ENCODE measurements at places on chromosomes 13 and 19. TPM values are rescaled to one million over a fixed set of nuclear protein-coding genes. Genes with fewer than 3 reads are reported as not detected.

- DNase-seq = no peak
Measured at GRCh38 chr13:110006304-110006703, 219.9 kb upstream of the IRS2 start.

DNA sequence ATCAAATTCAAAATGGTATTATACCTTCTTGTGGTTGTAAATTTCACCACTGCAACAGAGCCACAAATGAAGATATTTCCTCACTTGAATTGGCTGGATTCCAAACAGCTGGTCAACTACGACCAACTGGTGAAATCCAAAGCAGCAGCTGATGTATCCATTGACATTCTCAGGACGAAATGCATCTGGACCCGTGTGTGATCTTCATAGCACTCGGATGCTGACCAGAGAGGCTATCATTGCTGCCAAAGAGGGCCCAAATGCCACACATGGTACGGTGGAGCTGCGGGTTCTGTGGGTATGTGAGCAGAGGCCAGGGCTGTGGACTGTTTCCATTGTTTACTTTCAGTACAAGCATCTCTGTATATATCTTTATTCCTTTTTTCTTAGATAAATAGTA, 25.6 kb upstream of the PCCA start:
- no peak for DNase-seq

GRCh38 chr19:1570836-1571235, 2.7 kb upstream of the MEX3D start:
- DNase-seq = no peak

DNA sequence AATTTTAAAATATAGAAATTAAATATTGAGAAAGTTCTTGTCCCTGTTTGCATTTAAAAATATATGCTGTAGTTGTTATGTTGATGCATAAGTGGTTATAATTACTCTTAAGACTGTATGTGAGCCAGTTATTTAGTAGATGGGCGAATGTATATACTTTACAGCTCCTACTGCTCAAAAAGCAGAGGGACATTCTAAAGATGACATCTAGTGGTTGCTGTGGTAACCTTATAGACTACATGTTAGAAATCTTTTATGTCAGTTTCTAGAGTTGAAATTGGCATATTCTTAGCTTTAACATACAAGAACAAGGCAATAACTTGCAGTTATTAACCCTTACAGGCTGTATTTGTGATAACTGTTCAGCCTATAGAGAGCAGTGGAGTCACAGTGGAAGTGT, 160.5 kb downstream of the OLFM4 start:
- no peak for DNase-seq

MEDAG gene
- 4.7 TPM for total RNA-seq

DNA sequence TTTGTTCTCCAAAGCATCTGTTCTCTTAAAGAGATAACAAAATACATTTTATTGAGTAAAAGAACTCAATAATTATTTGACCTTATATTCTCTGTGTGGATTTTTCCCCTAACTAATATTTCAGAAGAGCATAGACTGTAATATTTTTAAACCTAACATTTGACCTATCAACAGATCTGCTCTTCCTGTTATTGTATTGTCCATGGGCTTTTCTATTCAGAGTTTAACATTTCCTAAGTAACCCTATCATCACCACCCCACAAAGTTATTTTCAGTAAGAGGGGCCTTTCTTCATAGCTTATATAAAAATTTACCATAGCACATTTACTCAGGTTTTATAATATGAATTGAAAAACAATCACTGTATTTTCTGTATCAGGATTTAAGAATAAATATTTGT, 17.5 kb downstream of the POLR1D start:
- DNase-seq = no peak

DNA sequence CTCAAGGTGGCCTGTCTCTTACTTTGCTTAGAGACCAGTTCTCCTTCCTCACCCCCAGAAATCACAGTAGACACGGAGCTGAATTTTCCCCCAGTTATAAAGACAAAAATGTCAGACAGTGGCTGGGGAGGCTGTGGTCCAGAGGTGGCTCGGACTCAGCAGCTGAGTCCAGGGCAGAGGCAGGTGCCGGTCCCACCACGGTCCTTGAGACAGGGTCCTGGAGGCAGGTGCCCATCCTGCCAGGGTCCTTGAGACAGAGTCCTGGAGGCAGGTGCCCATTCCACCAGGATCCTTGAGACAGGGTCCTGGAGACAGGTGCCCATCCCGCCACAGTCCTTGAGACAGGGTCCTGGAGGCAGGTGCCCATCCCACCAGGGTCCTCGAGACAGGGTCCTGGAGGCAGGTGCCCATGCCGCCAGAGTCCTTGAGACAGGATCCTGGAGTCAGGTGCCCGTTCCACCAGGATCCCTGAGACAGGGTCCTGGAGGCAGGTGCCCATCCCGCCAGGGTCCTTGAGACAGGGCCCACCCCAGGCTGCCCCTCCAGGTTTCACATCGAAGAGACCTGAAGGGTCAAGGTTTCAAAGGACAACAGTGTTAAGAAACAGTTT, 23.1 kb downstream of the PEPD start:
- peak; percentile 50 for DNase-seq

PTGER1 gene
- total RNA-seq = not detected

All from Right ventricle myocardium inferior (tissue), 1 donor.